ENCODE measurements at places on chromosomes 3 and 15. TPM values are rescaled to one million over a fixed set of nuclear protein-coding genes. Genes with fewer than 3 reads are reported as not detected.

The PEX5L gene
- 0.24 TPM for total RNA-seq

The PRSS50 gene
- total RNA-seq, result 0.16 TPM

DNA sequence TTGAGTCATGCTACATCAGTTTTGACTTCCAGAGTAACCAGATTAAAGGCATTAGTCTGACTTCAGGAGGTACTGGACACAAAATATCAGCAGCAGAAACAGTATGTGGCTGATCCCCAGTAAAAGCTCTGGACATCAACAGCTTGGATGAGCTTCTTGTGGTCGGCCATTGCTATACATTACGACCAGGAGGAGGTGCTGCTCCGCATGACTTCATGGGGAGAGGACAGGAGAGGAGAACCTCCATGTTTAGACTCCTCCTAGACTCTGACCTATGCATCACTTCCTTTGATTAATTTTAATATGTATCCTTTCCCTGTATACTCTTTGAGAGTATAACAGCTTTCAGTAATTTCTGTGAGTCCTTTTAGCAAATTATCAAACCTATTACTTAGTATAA, 285.6 kb upstream of the ARHGEF26 start:
- no peak for DNase-seq

DNA sequence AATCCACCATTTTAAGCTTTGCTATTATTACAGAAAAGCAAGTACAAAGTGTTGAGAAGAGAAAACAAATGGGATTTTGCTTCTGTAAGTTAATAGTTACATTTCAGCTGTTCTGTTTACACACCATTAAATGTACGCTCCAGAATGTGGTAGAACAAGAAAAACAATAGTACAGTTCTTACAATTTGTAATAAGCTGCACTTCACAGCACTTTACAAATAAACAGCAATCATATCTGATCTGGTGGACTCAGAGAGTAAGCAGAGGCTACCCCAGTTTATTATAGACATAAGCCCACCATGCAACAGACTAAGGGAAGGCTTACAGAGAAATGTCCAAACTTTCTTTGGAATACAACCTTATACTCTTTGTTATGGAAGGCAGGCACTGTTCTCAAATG, 126.4 kb downstream of the OXSM start:
- no peak for DNase-seq

DNA sequence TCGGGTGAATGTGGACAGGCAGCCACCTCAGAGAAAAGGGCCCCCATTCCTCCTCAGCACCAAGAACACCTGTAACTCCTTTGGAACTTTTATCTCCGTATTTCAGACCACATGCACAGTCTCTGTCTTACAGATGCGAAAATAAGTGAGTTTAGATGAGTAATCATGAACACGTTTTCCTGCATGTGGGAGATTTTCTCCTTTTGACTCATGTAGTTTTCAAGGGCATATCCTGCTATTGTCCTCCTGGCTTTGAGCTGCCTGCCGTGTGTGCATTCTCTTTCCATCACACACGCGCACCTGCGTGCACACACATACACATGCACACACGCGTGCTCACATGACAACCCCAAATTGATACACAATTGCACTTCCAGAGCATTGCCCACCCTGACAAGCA, 239.2 kb downstream of the GABRG3 start:
- no peak for DNase-seq
